Activated CD4-positive, CD25-positive, alpha-beta regulatory T cell treated with anti-CD3 and anti-CD28 coated beads, Interleukin-2, amount 50 U/mL, for 24 hours (primary cell): ENCODE measurements at places on chromosomes 6 and 20.

- ATAC-seq, result no peak
Measured at GRCh38 chr20:59627298-59627697, 23.0 kb downstream of the PHACTR3 start.

GRCh38 chr20:15703171-15703911 lies 869.9 kb downstream of the KIF16B start:
- no peak for ATAC-seq

GRCh38 chr6:140977403-140977802 lies 1155.3 kb upstream of the GJE1 start:
- no peak for ATAC-seq

DNA sequence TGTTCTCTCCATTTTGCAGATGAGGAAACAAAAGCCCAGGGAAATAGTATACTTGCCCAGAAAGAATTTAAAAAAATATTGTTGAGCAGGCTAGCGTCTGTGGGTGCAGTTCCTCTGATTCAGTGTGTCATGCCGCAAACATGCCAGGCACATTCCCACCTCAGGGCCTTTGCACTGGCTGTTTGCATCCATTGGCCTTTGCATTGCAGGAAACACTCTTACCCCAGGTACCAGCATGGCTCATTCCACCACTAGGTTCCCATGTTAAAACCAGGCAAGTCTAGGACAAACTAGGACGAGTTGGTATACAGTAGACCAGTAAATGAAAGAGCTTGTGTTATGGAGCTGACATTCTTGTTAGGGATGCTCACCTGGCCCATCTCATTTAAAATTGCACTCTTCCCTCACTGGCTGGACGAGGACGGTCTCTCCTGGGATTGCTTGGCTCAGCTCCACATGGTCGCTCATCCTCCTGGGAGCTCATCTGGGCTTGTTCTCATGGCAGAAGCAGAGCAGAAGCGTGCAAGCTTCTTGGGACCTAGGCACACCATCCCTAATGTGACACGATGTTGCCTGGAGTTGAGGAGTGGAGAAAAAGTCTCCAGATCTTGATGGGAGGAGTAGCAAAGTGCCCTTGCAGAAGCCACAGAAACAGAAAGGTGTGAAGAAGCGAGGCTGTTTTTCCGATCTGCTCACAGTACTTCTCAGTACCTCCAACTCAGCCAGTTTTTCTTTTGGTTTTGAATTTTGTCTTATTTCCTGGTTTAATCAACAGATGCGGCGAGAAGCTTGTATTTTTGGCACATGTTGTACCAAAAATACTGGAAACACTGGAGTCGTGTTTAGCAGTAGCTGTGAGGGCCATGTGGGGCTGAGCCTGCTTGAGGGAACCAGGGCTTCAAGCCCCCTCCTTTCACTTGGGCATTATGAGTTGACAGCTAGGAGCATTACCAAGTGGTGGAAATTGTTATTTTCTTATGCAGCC lies 13.9 kb downstream of the ZNF831 start:
- ATAC-seq, result peak; percentile 82

DNA sequence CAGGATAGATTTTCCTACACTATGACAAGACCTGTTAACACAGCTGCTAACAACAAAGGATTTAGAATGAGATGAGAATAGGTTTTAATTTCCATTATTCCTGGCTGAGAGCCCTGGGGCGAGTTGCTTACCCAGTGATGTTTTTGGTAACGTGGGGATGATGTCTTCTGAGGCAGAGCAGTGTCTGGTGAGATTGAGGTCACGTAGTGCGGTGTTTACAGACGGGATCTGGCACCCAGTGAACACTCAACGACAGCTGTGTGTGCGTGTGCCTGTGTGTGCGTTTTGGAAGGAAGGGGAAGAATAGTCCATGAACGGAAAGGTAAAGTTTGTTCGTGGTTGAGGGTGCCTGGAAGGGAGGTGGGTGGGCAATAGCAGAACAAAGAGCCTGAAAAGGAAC lies 384.7 kb downstream of the C6orf118 start:
- ATAC-seq, result no peak

GRCh38 chr20:58421497-58421850 lies 32.4 kb downstream of the VAPB start:
- ATAC-seq, result no peak

- ATAC-seq, result no peak
Measured at GRCh38 chr6:135904666-135905065, 53.2 kb downstream of the PDE7B start.

DNA sequence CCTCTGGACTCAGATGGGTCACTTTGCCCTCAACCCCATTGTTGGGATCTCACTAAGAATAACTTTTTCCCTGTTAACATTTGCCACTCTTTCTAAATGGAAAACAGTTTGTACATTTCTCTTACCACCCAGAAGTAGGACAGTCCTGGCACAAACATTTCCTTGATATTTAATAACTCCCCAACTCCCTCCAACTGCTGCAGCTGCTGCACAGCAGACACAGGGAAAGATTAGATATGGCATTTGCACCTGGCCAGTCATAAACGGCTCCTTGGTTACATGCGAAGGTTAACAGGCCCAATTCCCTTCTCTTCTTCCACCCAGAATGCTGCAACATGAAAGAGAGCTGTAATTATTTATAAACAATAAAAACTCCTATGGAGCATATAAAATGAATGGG lies 55.9 kb upstream of the SOX4 start:
- no peak for ATAC-seq

GRCh38 chr6:139882977-139883728 lies 508.7 kb upstream of the CITED2 start:
- no peak for ATAC-seq
